ENCODE measurements at places on chromosomes 16 and 17.

DNA sequence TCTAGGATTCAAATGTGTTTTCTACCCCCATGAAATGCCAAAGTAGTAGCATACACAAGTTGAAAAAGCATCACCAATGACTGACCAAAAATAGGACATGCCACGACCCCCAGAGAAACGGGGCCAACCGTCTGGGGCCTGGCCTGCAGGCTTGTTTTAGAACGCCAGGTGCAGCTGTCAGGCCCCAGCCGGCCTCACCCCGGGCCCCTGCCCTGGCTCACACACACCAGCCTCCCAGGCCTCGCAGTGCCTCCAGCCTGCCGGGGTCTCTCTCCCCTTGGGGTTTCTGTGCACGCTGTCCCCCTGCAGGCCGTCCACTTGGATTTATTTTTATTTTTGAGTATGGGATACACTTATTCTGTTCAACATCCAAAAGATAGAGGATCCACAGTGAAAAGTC is 7.9 kb downstream of the KATNB1 start:
- DNase-seq = no peak

- no peak for DNase-seq
Measured at GRCh38 chr16:67666032-67666551, 458 bp downstream of the ENKD1 start.

- peak; percentile 69 for DNase-seq
Measured at GRCh38 chr17:38735161-38735997, 5.2 kb downstream of the CISD3 start.

DNA sequence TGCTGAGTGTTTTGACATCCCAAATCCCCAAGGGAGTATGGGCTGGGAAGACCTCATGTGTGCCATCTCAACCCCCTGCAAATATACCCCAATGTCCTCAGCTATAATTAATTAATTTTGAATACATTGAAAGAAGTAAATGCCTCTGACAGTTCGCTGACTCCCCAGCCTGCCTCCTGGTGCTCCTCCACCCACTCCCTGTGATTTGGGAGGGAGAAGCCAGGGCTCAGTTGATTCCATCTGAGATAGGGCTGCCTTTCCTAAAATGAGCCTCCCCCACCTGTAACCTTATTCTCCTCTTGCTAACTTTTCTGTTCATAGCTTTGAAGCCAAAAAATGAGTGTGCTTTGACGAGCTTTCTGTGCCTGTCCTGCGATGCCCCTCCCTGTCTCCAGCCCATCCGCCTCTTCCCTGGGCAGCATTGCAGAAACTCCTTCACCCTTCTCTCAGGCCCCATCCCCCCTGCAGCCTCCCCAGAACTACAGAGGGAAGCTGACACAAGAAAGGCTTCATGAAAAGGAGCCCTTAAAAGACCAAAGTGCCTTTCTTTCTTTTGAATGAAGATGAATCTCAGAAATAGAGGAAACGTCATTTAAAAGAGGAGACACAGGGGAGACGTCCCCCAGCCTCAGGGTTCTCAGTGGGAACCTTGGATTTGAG is 70.3 kb downstream of the HLF start:
- DNase-seq = no peak

DNA sequence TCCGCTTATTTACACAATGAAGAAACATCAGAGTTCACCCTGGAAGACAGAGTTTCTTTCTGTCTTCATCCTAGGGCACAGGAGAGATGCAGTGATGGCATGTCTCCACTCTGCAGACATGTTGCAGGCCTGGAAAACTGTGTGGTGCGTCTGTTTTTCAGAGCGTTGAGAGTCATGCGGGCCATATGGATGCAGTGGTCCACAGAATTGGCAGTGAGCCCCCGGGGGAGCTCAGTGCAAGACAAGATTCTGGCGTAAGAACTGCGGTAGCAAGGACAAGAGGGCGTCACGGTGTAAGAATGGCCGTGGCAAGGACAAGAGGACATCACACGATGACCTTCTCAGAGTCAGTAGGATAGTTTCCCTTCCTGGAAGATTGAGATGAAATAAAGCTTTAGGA is 654.0 kb downstream of the MAF start:
- no peak for DNase-seq

GRCh38 chr16:2952679-2953078 is 11.4 kb upstream of the KREMEN2 start:
- DNase-seq = no peak

DNA sequence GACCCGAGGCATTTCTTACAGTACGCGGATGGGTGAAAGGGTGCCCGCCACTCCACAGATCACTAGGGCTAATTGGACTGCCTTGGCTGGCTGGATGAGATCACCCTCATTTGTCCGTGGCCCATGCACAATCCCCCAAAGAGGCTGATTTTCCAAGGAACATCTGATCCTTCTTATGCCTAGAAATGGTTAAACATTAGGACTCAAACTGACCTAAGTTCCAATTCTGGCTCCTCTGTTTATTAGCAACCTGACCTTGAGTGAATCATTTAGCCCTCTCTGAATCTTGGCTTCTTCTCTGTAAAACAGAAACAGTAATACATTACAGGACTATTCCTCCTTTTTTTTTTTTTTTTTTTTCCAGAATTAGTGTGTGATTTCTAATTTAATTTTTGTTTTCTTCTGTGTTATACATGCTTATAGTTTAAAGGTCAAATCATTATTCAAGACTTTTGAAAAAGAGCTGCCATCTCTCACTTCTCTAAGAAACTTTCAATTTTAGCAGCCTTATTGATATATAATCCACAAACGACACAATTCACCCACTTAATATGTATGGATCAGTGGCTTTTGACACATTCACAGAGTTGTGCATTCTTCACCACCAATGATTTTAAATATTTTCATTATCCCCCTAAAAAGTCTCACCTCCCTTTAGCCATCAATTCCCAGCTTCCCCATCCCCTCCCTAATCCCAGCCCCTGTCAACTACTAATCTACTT is 45.4 kb upstream of the TMEM132E start:
- no peak for DNase-seq

DNA sequence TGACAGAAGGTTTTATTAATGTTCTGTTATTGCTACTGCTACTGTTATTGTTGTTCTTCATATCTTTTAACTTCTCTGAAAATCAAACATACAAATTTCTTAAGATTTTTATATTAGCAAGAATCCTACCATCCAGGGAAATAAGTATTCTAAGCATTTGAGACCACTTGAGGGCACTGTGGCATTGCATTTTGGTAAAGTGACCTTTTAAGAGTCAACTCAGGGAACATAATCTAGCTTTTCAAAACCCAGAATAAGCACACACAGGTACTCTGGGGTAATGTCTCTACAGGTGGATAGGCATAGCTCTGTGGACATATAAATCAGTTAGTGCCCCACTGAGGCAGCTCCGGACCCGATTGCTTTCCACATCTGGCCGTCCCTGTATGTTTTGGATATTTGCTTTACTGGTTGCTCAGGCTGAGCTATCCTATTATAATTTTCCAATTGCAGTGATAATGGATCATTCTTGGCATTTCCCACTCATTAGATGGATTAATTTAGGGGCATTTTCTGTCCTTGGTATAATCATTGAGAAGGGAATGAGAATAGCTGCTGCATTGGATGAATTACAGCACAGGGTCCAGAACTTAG is 1425.1 kb upstream of the CDH8 start:
- no peak for DNase-seq

DNA sequence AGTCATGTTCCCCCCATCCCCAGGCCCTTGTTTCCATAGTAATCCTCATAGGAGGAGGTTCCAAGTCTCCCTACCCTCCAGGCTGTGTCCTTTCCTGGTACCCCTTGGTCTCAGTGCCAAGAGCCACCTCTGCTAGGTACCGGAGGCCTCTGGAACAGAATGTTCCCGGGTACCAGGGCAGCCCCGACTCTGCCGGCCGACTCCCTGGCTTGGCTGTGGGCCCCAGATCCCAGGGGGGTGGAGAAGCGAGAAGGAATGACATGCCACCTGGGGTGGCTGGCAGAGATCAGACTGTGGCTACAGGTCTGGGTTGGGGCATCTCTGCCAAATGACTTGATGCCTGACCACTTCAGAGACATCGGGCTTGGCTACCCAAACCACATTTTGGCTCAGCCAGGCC is 3.6 kb downstream of the STAC2 start:
- DNase-seq = no peak

DNA sequence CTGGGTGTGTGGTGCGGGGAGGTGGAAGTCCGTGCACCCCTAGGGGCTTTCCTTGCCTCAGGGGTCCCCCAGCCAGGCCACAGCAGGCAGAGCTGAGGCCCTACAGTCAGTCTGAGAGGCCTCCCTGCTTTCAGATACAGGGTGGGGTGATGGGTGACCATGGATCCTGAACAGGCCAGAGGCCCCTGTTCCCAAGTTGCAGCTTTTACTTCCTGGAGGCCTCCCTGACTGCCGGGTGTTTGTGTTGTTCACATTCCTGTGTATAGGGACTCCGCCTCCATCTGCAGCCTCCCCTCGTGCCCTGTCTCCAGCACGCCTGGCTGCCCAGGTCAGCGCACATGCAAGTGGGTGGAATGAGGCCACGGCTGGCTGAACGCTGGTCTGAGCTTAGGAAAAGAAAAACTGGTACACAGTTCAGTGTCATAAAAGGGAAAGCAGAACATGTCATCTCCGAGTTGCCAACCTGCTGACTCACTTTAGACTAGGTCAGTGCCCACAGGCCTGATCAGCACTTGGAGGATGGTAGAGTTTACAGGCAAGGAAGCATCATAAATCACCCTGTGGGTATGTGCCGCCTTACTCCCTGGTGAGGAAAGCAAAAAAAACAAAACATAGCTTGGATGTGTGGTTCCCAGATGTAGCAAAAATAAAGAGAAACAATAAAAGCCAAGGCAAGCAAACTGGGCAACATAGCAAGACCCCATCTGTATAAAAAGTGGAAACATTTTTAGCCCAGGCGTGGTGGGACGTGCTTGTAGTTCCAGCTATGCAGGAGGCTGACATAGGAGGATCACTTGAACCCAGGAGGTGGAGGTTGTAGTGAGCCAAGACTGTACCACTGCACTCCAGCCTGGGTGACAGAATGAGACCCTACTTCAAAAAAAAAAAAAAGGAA is 6.2 kb upstream of the SLC7A6 start:
- no peak for DNase-seq

- DNase-seq = no peak
Measured at GRCh38 chr17:58059141-58059540, 24.1 kb upstream of the DYNLL2 start.

Data from stimulated activated CD8-positive, alpha-beta memory T cell treated with anti-CD3 and anti-CD28 coated beads, Interleukin-4, amount 100 ng/mL, for 4 hours (primary cell).